Effector memory CD4-positive, alpha-beta T cell (primary cell): ENCODE measurements at places on chromosomes 6 and 20.

DNA sequence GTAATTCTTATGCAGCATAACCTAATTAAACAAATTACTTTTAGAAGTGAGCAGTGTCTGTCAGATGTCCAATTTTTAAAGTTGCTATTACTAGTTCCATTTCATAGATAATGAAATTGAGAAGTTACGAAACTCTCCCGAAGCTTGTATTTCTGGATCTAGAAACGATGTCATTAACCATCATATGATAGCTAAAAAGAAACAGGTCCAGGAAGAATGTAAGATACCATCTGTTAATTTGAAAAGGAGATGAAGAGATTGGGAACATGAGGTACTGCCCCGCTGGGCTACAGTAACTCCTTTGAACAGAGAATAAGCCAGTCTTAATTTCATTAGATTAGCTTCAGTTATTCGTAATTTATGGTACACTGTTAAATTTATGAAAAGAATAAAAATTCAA is 47.5 kb upstream of the TMX4 start:
- DNase-seq = no peak

DNA sequence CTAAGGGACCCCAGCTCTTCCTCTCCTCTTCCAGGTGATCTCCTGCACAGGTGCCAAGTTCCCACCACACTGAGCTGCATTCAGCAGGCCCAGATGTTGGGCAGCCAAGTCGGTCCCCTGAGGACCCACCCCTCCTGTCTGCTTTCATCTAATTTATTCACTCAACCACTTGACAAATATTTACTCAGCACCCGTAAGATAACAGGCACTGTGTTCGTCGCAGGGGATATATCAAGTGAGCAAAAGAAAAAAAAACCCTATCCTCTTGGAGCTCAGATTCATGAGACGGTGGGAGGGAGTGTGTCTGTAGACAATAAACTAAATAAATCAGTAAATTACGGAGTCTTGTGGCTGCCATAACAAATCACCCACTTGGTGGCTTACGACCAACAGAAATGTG is 143.6 kb downstream of the MRPL14 start:
- no peak for DNase-seq

GRCh38 chr6:114162691-114163347 is 180.0 kb downstream of the HS3ST5 start:
- DNase-seq = no peak

DNA sequence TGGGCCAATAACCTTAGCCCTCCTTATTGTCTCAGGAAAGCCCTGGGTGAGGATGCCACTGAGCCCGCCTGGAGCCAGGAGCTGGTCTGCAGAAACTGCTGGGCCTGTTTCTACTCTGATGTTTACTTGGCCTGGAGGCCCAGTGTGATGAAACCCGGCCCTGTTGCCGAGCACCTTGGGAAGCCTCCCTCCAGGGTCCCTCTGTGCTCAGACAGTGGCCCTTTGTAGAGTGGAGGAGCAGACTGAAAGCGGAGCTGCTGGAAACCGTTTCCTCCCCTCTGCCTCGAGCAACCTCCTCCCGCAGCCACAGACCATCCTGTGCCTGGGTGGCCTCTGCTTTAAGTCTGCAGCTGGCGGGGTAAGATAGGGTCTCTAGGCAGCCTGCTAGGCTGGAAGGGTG is 84.1 kb upstream of the EPB41L1 start:
- no peak for DNase-seq

- DNase-seq = no peak
These were observed 178.6 kb upstream of the RAB32 start for GRCh38 chr6:146364816-146365594.

DNA sequence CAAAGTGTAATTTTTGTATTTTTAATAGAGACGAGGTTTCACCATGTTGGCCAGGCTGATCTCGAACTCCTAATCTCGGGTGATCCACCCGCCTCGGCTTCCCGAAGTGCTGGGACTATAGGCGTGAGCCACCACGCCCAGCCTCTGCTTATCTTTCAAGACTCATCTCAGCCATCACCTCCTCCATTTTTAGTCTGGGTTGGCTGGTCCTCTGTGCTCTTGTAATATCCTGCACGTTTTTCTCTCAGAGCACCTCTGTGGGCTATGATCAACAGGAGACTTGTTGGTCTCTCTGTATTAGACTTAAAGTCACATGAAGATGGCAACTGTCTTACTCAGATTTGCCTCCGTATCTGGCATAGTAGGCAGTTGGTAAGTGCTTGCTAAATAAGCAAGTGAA is 7.6 kb downstream of the NOTCH4 start:
- DNase-seq = no peak

DNA sequence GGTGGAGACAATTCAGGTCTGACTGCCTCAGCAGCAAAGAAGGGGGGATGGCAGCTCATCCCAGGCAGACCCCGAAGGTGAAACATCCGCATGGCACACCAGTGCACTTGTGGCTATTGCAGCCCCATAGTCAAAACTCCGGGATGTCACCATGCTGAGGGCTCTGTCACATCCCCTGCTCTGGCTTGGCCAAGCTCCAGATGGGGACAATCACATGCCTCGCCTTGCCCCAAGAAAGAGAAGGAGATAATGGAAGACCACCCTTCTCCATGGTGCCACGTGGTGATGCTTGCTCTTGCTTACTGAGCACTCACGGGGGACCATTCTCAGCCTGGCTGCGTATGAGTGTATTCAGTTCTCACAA is 60.2 kb downstream of the RBM38 start:
- DNase-seq = no peak

GRCh38 chr6:169365567-169366257 is 112.1 kb upstream of the THBS2 start:
- no peak for DNase-seq

DNA sequence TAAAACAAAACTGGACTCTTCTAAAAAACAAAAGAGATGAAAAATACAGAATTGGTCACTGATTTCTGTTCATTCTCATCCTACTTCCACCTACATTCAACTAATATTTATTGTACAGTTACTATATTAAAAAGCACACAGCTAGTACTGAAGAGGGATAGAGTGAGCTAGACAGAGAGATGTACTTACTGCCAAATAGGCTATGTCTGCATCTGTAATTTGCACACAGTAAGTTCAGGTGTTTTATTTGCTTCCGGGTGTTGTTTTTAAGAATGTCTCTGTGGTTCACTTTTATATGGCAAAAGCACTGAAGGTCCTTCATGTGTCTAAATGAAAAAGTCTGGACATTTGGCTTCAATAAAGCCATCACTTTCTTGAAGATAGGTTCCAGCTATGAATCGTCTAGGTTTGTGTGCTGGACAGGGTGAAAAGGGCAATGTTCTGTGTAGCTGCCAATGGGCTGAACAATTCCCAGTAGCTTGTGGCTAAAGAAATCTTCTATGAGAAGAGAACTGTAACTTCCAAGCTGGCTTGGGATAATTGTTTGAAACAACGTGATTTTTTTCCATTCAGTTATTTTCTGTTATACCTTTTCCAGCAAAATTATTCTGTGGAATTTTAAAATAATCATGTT is 47.3 kb downstream of the EPB41L2 start:
- DNase-seq = no peak

GRCh38 chr6:4712291-4712690 is 63.9 kb upstream of the CDYL start:
- DNase-seq = no peak

DNA sequence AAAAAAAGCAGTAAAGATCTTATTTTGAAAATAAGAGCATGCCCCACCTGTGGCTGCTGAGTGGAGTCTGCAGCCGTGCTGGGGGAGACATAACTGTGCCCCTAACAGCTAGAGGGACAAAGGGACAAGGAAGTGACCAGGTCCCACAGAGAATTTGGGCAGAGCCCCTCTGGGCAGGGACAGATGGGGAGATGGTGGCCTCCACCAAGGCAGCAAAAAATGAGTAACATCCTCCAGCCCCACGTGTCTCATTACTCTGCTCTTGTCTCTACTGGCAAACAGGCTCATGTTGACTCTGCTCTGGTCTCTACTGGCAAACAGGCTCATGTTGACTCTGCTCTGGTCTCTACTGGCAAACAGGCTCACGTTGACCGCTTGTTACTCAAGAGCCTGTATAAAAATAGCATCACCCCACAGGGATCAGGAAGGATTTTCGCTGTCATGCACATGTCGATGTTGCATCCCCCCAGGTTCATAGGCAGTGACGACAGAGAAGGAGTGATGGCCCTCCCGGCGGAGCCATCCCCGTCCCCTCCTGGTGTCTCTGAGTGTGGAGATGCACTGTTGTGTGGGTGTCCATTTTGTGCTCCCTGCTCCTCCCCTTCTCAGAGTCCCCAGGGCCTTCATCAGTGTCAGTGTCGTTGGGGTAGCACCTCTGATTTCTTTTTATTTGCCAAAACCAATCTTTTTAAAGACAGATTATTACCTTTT is 17.3 kb upstream of the PCMTD2 start:
- DNase-seq = no peak

DNA sequence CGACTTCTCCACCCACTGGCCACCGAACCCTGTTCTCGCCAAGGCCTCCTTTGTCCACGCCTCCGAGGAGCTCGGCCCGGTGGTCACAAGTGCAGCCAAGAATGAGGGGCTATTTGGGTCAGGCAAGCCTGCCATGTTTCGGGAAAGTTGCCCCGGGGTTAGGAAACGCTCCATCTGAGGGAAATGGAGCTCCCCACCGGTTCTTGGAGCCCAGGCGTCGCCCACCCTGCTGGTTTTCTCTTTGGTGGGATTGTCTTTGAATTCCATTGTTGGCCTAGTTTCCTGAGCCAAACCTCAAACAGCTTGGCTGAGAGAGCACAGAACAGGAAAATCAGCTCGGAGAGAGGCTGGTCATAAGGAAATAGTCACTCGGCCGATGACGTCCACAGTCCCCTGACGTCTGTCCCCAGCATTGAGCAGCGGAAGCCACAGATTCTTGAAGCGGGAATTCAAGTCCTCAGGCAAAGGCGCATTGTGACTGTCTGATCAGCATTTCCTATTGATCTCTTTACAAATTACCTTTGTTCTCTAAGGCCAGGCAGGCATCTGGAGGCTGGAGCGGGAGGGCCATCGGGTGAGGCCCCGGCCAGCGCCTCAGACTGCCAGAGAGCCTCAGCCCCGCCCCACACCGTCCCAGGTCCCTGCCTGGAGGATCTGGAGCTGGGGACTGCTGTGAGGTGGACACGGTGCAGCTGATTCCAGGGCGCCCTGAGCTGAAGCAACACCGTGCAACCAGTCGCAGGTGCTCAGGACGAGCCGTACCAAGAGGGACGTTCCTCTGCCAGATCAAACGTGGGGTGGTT is 138.6 kb downstream of the DLL1 start:
- DNase-seq = no peak

- DNase-seq = no peak
These were observed 62.3 kb upstream of the SLCO4A1 start for GRCh38 chr20:62580052-62580451.

- DNase-seq = no peak
These were observed 129.0 kb downstream of the CEP57L1 start for GRCh38 chr6:109224107-109224875.

GRCh38 chr6:20827798-20828197 is 293.5 kb downstream of the CDKAL1 start:
- DNase-seq = no peak

DNA sequence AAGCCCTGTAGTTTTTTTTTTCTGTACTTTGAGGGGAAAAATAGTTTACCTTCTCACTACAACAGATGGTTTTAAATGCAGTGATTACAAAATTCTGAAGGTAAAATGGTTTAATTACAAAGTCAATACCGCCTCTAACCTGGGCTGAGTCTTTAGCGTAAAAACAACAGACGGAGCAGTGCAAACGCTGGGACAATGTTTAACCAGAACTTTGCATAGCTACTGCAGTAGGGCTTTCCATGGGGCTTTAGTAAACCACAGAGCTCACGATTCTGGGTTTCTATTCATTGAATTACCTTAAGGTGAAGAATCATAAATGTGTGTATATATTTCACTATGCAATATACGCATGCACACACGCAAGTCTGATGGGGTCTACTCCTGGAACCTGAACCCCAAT is 77.9 kb downstream of the RFX6 start:
- no peak for DNase-seq

DNA sequence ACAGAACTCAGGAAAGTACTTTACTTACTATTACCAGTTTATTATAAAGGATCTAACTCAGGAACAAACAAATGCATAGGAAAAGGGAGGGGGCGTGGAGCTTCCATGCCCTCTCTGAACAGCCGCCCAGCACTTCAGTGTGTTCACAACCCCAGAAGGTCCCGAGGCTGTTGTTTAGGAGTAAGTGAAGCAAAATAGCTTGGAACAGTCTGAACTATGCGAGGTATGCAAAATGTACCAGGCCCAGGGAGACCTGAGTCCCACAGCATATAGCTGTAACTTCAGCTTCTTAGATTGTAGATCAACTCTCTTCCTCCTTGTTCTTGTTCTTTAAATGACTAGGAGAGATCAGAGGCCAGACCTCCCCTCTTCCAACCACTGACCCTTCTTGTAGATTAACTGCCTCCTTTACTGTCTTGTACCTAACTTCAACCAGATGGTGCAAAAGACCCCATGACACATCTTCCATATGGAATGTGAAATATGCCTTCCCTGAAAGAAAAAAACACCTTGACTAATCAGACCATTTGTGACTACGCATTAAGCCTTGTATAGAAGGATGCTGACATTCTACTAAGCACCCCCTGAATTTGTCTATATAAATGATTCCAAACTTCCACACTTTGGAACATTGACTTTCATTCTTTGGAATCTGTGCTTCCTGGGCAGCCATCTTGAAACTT is 98.8 kb upstream of the SNX9 start:
- DNase-seq = no peak

- DNase-seq = no peak
These were observed 24.8 kb upstream of the MYT1 start for GRCh38 chr20:64139199-64140060.

DNA sequence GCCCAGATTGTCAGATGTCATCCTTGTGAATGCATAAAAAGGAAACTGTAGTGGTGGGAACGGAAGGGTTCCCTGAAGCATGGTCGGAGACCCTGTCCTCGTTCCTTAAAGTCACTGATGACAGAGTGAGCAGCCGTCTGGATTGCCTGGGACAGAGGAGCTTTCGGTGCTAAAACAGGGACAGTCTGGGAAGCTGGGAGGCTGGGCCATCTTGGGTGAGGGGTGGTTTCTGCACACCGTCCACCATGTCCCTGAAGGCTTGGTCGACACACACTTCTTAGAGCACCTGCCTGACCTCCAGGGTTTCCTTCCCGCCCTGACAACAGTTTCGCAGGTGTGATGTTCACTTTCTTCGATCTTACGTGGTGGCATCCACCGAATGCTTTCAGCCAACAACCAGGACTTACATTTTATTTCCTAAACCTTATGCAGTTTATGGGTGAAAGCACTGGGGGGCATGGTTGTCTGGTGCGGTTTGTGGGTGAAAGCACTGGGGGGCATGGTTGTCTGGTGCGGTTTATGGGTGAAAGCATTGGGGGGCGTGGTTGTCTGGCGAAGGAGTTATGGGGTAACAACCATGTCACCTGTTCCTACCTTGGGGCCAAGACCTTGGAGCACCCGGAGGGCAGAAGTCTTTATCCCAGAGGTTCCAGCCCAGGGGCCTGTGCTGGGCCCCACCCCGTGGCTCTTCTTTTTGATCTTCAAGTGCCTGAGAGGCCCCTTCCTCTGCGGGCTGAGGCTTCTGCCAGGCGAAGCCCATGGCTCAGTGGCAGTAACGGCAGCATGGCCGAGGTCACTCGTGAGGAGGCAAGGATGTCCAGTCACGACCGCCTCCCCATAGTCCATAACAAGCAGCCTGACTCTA is 81.7 kb upstream of the FRMD1 start:
- DNase-seq = no peak

GRCh38 chr6:87718662-87719433 is 16.8 kb upstream of the AKIRIN2 start:
- DNase-seq = no peak
